ENCODE measurements at places on chromosomes 7 and 10.

- DNase-seq = no peak
Measured at GRCh38 chr7:74619235-74619860, 38.2 kb upstream of the GTF2I start.

- peak; percentile 38 for DNase-seq
Measured at GRCh38 chr10:101291331-101292193, 62.3 kb upstream of the LBX1 start.

- DNase-seq = no peak
Measured at GRCh38 chr10:50807851-50808776, 68.4 kb downstream of the ASAH2B start.

GRCh38 chr7:101690061-101690460 lies 61.0 kb upstream of the MYL10 start:
- no peak for DNase-seq

- DNase-seq = no peak
Measured at GRCh38 chr7:120168066-120168465, 104.9 kb upstream of the KCND2 start.
